B cell (primary cell): ENCODE measurements at places on chromosomes 7 and 10. TPM values are rescaled to one million over a fixed set of nuclear protein-coding genes. Genes with fewer than 3 reads are reported as not detected.

The PRPF18 gene
- 28.9 and 31.8 TPM in 2 replicates for total RNA-seq

The INA gene
- total RNA-seq, result not detected in 2 replicates

DNA sequence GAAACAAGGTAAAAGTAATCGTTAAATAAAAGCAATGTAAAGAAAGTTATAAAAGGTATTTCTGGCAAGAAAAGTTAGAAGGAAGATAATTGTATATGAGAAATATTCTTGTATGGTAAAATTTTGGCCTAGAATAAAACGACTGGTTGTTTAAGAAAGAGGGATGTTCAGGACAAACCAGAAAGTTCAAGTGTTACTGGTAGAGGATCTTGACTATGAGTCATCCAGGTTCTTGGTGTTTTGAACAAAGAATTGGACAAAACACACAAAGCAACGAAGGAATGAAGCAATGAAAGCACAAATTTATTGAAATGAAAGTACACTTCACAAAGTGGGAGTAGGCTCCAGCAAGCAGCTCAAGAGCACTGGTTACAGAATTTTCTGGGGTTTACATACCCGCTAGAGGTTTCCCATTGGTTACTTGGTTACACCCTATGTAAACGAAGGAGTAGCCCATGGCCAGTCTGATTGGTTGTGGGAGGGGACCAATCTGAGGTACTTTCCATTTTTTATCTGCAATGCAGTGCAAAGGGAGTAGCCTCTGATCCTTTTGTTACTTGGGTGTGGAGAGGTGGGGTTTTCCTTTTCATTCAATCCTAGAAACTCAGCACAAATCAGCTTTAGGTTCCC, 22.4 kb upstream of the GARS1 start:
- no peak for DNase-seq

GRCh38 chr7:97732565-97733275, 834 bp downstream of the TAC1 start:
- no peak for DNase-seq

- DNase-seq, result no peak
Observed at GRCh38 chr10:3193751-3194150, 21.2 kb upstream of the PITRM1 start.
